CD8-positive, alpha-beta T cell (primary cell): ENCODE measurements at places on chromosomes 2 and 18.

DNA sequence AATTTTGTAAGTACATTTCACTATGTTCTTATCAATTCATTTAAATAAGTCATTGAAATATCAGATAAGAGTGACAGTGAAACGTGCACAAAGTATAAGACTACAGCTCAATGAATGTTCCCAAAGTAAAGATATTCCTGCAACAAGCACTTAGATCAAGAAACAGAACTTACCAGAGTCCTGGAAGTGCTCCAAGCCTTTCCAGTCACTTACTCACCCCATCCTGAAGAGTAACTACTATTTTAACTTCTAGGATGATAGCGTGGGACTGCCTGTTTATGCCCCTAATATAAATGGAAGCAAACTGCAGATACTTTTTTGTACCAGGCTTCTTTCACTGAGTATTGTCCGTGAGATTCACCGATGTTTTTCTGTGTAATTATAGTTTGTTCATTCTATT, 768.9 kb downstream of the SLC4A3 start:
- DNase-seq: no peak

DNA sequence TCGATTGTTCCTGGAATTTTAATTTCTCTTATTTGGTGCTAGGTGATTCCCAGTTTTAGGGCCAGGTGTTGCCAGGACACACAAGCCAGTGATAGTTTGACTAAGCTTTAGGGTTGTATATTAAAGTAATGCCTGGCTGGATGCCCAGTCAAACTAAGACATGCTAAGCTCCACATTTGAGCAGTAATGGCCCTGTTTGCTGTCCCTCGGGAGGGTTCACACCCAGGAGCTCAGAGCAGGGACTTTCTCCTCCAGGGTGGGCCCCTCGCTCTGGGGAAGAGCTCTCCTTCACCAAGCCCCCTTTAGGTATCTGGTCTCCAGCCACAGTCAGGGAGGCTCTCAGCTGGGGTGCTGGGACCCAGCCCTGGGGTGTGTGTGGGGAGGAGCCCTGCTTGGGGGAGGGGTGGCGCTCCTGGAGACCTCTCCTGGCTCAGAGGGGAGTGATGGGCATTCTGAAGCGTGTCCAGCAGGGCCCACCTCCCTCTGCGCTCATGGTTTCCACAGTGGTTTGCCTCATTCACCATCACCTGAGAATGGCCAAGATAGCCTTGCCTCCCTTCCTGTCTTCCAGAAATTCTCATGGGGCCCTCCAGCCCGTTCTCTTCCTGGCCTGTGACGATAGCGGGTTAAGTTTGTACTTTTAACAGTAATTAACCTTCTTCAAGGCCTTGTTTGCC, 31.7 kb downstream of the INPP4A start:
- DNase-seq: no peak

- DNase-seq: no peak
Observed at GRCh38 chr2:241706537-241706936, 4.7 kb downstream of the ING5 start.

DNA sequence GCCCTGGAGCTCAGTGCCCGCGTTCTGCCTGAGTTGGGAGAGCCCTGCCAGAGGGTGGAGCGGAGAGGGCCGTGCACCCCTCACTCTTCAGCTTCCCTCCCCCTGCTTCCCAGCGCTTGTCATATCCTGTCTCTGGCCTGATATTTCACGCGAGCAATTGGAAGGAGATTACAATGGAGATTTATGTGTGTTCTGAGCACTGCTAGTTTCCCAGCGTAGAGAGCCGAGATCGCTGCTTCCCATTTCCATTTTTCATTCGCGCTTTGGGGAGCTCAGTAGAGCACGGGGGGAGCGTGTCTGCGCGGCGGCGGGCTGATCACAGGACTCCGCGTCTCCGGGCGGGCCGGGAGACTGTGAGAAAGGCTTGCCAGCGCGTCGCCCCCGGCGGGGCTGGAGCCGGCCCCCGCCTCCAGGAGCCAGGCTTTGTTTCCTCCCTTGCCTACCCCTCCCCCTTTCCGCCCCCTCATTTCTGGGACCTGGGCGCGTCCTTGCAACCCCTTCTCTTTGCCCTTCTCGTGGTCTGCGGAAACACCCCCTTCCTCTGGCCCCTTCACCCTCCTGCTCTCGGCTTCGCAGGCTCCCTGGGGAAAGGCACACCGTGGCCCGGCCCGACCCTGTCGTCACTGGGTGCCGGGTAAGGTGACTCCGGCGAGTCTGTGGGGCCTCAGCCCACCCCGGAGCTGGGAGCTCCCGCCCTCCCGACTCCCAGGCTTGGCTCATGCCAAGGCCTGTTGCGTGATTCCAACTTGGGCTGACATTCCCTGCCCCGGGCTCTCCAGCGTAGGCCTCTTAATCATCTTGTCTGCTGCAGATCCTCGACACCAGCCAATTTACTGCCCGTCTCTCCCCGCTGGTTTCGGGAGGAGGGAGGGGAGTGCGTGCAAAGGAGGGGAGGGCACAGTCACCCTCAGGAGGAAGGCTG, 5.8 kb downstream of the DLX2 start:
- no peak for DNase-seq

- peak; percentile 18 for DNase-seq
Observed at GRCh38 chr2:29293830-29294438, 178.7 kb downstream of the CLIP4 start.

DNA sequence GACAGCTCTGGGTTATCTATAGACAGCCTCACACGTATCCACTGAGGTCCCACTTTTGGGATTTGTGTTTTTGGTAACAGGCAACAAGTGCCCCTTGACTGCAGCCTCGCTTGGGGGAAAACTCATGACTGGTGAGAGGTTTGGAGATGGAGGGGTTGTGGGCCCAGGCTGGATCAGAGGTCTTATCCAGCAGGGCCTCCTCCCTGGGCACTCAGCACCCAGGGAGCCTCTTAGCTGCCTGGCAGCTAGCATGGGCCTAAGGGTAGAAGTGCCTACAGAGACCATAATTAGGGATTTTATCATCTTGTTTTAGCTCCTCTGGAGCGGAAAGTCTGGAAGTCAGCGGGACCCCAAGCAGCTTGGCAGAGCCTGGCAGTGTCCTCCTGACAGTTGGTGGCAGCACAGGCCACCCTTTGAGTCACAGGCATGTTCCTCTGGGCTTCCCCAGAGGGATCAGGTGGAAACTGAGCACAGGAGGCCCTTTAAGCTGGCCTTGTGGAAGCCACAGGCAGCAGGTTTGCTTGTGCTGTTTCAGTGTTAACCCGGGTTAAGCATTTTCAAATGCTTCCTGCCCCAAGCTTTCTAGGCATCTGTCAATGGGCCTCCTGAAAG, 143.1 kb downstream of the KCTD1 start:
- DNase-seq: peak; percentile 5

DNA sequence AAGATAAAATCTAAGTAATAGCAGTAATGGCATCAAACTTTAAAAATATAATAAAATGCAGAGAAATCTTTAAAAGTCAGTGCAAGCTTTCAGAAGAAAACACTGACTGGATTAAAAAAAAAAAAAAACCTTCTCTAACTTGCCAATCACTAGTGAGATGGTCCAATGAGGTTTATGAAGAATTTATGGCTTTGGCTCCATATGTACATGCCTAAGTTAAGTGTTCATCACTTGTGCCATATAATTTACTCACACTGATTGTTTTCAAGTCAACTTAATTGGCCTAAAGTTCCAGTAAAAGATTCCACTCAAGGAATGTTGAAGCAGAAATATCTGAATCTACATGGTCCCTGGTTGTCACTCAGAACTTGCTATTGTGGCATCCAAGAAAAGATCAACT, 40.7 kb upstream of the RAB27B start:
- no peak for DNase-seq

DNA sequence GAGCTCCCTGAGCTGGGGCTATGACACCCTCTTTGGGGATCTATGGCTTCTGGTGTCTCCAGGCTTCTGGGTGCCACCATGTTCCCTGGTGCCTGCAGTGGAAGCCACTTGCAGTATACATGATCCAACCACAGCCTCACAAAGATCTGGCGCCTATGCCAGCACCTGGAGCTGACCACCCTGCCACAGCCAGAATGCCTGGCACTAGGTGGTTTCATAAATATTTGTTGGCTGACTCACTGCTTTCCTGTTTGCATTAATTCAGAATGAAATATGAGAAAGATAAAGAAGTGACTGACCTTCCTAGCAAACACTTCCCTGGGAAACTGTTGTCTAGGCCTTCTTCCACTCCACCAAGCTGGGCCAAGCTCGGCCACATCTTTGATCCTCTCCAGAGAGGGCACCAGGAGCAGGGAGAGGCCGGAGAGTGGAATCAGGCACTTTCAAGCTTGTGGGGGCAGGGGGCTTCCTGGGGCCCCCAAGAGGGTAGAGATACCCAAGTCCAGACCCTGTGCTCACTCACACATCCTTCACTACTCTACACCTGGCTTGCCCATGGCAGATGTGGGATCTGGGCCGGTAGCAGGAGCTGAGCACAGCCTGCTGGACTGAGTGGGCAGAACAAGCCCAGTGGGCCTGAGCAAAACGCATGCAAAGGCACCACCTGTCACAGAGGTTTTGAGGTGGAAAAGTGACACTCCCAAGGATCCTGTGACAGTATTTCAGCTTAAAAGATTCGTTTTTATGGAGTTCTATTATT, 565.7 kb downstream of the SLC4A3 start:
- DNase-seq: no peak

DNA sequence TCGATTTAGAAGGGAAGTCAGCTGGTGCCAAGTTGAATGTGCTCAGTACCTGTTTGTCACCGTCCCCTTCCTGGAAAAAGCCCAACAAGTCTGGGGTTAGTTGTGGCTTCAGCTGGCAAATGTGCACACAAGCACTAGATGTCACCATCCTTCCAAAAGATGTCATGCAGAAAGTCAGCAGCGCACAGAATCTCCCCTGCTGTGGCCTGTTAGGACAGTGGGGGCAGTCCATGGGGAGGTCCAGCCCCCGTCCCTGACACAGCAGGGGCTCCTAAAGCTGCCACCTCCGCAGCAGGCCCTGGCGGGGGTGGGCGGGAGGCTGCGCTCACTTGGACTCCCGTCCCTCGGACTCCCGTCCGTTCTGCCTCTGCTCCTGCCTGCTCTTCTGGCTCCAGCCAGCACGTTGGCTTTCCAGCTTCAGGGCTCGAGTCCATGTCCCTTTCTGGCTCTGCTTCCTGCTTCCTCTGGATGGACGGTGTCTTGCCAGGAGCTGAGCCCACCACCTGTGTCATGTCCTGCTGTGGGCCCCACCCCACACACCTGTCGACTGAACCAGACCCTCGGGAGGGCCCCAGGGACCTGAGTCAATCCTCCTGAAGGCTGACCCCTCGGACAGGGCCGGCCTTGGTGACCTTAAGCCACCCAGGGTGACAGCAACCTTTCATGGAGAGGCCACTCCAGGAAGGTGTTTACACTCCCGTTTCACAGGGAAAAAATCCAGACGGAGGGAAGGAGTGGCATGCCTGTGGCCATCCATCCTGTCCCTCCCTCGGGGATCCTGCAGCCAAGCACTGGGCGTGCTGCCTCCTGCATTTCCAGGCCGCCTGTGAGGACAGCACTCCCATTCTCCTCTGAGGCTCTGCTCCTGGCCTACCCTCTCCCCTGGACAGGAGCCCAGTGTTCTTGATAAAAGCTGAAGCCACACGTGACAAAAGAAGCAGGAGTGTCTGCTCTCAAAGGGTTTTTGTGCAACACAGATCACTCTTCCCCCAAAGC, 8.5 kb downstream of the RAB17 start:
- DNase-seq: peak; percentile 78

DNA sequence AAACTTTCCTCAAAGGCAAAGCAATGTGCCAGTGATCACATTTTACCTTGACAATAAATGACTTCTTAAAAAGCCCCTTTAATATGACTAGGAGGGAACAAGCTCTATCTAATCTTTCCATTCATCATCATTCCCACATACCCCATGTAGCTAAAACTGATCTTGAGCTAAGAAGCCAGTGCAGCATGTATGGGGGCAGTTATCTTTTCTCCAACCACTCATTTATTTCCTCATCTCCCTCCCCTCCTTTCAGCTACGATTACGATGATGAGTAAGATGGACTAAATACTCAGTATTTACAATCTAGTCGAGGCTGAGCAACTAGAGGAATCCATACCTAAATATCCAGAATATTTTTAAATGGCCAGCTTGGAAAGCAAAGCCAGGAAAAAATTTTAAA, 35.5 kb downstream of the PNO1 start:
- no peak for DNase-seq

- DNase-seq: no peak
Observed at GRCh38 chr18:46731316-46731715, 25.5 kb downstream of the ST8SIA5 start.

GRCh38 chr2:240840435-240841060, 20.5 kb upstream of the KIF1A start:
- no peak for DNase-seq

DNA sequence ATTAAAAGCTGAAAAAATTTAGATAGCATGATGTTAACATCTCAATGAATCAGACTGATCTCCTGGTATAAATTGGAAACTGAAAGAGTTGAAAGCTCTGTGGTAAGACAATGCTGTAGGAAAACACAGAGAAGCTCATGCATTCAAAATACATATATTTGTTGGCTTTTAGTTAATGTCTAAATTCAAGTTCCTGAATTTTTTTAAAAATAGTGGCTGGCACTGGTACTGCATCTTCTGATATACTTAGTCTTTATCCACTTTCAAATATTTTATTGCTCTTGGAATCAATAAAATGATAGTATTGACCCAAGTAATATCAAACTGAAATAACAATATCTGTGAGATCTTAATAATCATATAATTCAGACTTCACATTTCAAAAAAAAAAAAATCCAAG, 151.4 kb upstream of the FIGN start:
- no peak for DNase-seq

DNA sequence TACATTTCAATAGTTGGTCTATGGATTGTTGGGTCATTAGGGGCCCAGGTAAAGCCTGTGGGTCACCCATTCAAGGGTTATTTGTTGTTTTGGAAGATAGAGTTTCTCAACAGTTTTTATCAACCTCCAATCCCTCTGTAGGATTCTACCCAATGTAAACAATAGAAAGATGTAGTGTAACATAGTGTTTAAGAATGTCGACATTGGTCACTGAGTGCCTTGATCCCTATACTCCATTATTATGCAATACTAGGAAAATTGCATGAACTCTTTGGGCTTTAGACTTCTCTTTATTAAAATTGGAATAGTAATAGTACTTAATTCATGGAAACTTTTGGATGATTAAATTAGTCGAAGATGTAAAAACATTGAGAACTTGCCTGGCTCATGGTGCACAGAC, 292.1 kb downstream of the GPD2 start:
- DNase-seq: no peak

DNA sequence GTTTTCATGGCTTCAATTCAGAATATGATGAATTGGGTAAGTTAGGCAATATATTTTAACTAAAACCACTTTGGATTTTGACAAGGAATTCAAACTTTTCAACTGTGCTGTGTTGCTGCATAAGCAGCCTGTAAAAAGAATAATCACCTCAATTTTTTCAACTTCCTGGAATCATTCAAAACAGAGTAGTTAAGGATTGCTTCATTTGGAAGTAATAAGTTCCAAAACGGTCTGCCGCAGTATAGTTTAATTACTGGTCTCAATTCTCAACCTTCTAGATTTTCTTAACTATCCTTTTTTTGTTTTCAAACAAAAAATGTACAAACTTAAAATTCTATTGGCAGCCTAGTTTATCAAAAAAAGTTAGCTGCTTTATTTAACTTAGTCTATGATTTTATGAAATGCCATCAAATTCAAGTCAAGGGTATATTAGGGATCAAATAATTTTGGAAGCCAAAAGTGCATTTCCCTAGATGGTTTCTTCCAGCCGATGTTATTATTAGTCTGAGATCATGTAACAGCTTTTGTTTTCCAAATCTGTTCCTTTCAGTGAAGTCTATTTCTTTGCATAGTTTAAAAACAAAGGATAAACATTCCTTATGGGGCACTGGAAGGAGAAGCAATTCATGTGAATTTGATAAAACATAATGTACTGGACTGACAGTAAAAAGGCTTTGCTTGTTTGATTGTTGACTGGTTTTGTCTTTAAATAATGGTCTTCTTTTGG, 76.1 kb upstream of the ETAA1 start:
- no peak for DNase-seq
